ENCODE measurements at places on chromosomes 3 and 15. TPM values are rescaled to one million over a fixed set of nuclear protein-coding genes. Genes with fewer than 3 reads are reported as not detected.

Gene LTK
- 0.83 TPM for total RNA-seq

- H3K36me3 ChIP-seq, result no peaks in the 10 kb centered on the region
- DNase-seq, result no peak
- H3K27ac ChIP-seq, result no peak overlapping the region
- H3K4me1 ChIP-seq, result no peaks in the 10 kb centered on the region
- H3K27me3 ChIP-seq, result peaks cover 11% of the 10 kb centered on the region
These were observed 94.1 kb upstream of the GOLGA8J start for GRCh38 chr15:29988701-29989100.

DNA sequence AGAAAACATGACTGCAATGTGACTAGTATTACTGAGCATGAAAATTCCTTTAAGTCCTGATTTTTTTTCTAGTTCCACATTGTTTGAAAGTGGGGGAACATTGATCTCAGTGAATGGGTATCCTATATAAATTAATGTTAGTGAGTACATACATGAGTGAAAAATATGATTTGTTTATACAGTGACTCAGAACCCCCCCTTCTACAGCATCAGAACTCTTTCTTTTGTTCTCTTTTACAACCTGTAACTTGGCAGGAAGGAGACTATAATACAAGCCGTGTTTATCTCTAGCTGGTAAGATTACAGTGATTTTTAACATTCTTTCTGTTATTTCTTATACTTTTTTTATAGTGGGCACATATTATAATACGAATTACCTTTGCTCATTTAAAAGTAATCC lies 384.7 kb downstream of the PDCD6IP start:
- no peaks in the 10 kb centered on the region for H3K36me3 ChIP-seq
- H3K4me3 ChIP-seq, result no peak overlapping the region
- H3K4me1 ChIP-seq, result peaks cover 4% of the 10 kb centered on the region
- no peak for DNase-seq

- no peaks in the 10 kb centered on the region for H3K4me1 ChIP-seq
- no peaks in the 10 kb centered on the region for H3K27me3 ChIP-seq
- no peak overlapping the region for H3K4me3 ChIP-seq
- H3K27ac ChIP-seq, result no peak overlapping the region
These were observed 196.8 kb downstream of the GOLGA6L6 start for GRCh38 chr15:20344601-20345400.

Gene CHRNA7
- total RNA-seq, result 4.0 TPM

Gene ZCWPW2
- 0.77 TPM for total RNA-seq

- DNase-seq, result peak; percentile 8
- H3K27me3 ChIP-seq, result no peaks in the 10 kb centered on the region
- no peak overlapping the region for H3K27ac ChIP-seq
- H3K4me1 ChIP-seq, result no peaks in the 10 kb centered on the region
- no peak overlapping the region for H3K4me3 ChIP-seq
These were observed 56.9 kb downstream of the LRCH3 start for GRCh38 chr3:197847866-197848401.

Measured in hepatocyte (in vitro differentiated cells).